ENCODE measurements at places on chromosomes 5 and 9. TPM values are rescaled to one million over a fixed set of nuclear protein-coding genes. Genes with fewer than 3 reads are reported as not detected.
A peak's percentile ranks its signal among the peaks of the same experiment; 100 is the strongest.

GRCh38 chr5:86175224-86175623 lies 442.5 kb upstream of the COX7C start:
- DNase-seq, result no peak

DNA sequence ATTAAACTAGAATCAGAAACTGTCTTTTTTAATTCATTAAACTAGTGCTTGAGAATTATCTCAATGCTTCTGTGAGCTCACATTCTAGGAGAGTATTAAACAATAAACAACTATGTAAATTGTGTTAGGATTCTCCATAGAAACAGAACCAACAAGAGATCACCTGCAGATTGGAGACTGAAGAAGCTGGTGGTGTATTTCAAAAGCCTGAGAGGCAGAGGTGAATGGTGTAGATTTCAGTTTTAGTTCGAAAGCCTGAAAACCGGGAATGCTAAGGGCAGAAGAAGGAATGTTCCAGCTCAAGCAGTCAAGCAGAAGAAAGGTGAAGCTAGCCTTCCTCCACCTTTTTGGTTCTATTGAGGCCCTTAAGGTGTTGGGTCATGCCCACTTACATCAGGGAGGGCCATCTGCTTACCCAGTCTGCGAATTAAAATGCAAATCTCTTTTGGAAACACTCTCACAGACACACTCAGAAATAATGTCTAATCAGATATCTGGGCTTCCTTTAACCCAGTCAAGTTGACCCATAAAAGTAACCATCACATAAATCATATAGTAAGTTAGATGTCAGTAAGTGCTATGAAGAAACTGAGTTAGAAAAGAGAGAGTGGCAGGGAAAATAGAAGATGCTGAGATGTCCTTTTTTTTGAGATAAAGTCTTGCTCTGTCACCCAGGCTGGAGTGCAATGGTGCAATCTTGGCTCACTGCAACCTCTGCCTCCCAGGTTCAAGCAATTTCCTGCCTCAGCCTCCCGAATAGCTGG lies 291.5 kb downstream of the ARRDC3 start:
- DNase-seq, result no peak

- no peak for DNase-seq
These were observed 161.0 kb downstream of the PBX3 start for GRCh38 chr9:125908136-125908535.

GRCh38 chr9:86454701-86455615 lies 100.7 kb upstream of the TUT7 start:
- no peak for DNase-seq

DNA sequence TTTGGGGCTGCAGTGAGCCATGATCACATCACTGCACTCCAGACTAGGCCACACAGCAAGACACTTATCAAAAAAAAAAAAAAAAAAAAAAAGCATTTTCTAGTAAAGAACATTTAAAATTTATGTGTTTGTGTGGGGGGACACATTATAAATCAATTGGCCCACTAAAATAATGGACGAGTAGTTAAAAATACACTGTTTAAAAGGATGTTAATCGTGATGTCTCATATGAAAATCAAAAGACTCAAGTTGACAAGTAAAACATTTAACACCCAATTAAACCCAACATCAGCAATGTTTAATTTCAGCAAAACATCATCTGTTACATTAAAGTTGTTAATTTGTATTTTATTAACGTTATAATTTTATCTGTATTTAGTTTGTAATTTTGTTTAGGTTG lies 152.3 kb downstream of the MAPKAP1 start:
- DNase-seq, result no peak

GRCh38 chr5:135740475-135740874 lies 94.0 kb upstream of the SLC25A48 start:
- no peak for DNase-seq

GRCh38 chr9:33498387-33498786 lies 24.7 kb upstream of the NOL6 start:
- no peak for DNase-seq

- no peak for DNase-seq
These were observed 53.0 kb downstream of the NR2F1 start for GRCh38 chr5:93635991-93636390.

DNA sequence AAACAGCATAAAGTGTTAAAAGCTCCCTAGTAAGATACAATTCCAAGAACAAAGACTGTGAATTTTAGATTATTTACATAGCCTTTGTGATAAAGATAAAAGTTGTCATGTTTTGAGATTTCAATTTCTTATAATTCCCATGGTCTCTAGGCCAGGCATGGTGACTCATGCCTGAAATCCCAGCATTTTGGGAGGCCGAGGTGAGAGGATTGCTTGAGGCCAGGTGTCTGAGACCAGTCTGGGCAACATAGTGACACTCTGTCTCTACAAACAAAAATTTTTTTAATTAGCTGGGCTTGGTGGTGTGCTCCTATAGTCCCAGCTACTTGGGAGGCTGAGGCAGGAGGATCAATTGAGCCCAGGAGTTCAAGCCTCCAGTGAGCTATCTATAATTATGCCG lies 48.1 kb downstream of the BDP1 start:
- DNase-seq, result no peak

DNA sequence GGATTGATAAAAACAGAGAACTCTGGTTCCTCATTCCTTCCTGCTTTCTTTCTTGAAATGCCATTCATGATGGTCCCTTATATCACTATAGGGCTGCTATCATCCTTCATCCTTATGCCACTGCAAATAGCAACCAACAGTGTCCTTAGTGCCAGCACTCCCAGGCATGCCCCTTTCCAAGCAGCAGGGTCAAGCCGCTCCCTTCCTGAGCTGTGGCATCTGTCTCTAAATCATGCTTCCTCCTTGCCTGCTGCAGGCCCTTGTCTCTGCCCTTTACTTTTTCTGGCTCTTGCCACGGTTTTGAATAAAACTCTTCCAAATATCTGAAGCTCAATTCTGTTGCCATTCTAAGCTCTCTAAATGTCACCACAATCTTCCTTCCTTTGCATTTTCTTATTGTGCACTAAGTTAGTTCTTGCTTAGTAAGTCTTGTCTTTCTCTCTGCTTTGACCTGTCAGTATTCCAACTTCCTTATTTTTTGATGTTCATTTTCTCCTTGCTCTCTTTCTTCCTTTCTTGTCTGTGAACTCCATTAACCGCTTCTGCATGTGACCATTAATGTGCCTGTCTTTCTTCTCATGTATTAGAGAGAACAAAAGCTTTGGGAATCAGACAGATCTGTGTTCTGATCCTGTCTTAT lies 19.9 kb downstream of the TLR4 start:
- no peak for DNase-seq

DNA sequence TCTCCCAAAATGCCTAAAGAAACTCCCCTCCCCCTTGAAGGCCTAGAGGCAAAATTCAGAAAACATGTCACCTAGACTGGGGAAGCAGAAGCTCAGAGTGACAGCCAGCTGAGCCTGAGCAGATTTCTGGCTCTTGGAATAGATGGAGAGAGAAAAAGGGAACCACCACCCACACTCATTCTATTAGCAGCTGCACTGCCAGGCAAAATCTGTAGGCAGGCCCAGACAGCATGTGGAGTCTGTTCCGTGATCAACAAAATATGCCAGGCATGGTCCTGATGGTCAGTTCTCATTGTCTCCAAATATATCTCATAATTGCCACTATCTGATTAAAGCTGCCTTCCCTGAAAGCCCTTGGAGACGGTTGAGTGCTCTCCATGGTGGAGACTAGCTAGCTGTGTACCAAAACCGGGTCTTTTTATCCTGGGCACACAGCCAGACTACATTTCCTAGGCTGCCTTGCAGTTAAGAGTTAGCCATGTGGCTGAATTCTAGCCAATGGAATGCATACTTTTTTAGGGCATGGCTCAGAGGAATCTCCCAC lies 131.7 kb upstream of the GPR151 start:
- DNase-seq, result no peak

DNA sequence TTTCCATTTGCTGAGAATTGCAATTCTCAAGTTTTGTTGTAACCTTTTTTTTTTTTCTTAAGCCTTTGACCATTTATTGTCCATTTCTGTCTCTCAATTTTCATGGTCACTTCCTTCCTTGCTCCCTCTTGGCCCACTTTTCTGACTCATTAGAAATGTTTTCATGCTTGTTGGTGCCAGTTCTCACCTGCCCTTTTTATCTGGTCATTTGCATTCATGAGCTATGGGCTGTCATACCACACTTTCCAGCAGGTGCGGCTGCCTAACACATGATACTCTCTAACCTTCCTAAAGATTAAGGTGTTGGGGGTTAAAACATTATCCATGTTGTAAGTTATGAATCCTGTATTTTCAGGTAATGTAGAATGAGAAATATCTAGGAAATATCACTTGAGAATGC lies 150.5 kb upstream of the TLX3 start:
- DNase-seq, result no peak

- no peak for DNase-seq
These were observed 45.5 kb downstream of the HTR1A start for GRCh38 chr5:63916786-63917185.

GRCh38 chr5:82922086-82922734 lies 155.0 kb downstream of the TMEM167A start:
- DNase-seq, result no peak

DNA sequence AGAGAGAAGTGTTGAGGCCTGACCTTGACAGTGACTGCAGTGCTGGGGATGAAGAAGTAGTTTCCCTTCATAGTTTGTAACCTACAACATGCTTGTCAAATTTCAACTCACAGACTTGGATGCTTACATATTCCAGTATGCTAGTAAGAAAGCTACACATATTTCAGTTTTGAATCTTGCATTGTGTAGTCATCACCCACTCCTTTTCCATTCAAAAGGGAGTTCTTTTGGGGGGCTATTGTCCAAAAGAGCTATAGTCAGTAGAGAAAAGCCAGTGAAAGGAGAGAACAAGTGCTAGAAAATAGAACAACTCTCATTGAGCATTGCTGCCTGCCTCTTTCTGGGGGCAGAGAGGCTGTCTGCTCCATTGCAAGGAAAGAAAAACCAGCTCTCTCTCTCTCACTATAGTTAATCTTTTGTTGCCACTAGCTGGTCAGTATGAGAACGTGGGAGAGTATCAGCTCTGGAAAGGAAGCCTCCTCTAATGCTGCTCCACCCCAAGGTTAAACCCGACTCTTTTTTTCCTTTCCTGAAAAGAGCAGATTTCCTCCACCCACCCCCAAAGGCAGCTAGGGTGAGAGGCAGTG lies 7.3 kb downstream of the ASTN2 start:
- DNase-seq, result no peak

DNA sequence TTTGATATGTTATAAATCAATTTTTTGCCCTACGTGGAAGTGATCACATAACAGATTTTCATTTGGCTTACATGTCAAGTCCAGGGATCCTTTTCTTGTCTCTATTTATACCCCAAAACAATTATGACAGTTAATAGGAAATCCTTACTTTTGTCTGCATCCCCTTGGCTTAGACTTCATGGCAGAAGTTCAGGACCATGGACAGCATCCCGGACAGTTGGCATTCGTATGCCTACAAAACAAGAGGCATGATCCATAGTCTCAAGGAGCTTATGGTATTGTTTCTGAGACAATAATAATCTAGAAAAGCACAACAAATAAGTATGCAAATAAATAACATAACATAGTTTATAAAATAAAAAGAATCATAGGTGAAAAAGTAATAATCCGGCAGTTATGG lies 214.3 kb upstream of the GRIA1 start:
- DNase-seq, result peak; percentile 3

DNA sequence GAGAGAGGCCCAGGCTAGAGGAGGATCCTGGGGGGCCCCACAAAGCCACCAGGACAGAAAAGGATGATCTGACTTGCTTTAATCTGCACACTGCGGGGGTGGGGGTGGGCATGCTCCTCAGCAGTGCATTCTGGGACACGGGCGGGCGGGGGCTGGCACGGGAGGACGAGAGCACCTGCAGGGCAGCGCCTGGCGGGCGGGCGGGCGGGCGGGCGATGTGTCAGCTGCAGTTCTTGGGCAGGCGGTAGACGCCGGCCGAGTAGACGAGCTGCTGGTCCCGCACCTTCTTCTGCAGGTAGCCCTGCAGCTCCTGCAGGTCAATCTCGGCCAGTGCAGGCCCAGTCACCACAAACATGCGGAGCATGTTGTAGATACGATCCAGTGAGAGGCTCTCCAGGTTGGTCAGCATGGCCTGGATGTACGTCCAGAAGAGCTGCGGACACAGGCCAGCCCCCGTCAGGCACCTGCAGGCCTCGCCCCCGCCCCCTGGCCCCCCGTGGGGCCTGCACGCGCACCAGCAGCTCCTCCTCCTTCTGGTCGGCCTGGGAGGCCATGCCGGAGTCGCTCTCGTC lies 3.0 kb upstream of the TMEM210 start:
- no peak for DNase-seq

- no peak for DNase-seq
These were observed at the start of gene ASS1 for GRCh38 chr9:130444565-130445221. Gene ASS1, plus strand, starts transcription at chr9:130444961. Its CDS starts 7,268 bp downstream, at chr9:130452229.

The PDE6A gene
- total RNA-seq, result not detected

The KIF4B gene
- not detected for total RNA-seq

The SEMA5A gene
- 1.6 TPM for total RNA-seq

The SELENOP gene
- total RNA-seq, result 2.1 TPM

The LARP1 gene
- 111 TPM for total RNA-seq

The ADAMTS6 gene
- total RNA-seq, result 12.1 TPM

The PLPP7 gene
- 2.2 TPM for total RNA-seq

The APBA1 gene
- 0.29 TPM for total RNA-seq

The EXOSC3 gene
- total RNA-seq, result 77.7 TPM

Data from epithelial cell of proximal tubule (primary cell).